ENCODE measurements at places on chromosomes 16 and 17. TPM values are rescaled to one million over a fixed set of nuclear protein-coding genes. Genes with fewer than 3 reads are reported as not detected.

TSPOAP1 gene
- total RNA-seq: 15.4 TPM

HEXD gene
- total RNA-seq: 112 TPM

SULT1A3 gene
- total RNA-seq: 29.4 TPM

CTRB2 gene
- not detected for total RNA-seq

DNA sequence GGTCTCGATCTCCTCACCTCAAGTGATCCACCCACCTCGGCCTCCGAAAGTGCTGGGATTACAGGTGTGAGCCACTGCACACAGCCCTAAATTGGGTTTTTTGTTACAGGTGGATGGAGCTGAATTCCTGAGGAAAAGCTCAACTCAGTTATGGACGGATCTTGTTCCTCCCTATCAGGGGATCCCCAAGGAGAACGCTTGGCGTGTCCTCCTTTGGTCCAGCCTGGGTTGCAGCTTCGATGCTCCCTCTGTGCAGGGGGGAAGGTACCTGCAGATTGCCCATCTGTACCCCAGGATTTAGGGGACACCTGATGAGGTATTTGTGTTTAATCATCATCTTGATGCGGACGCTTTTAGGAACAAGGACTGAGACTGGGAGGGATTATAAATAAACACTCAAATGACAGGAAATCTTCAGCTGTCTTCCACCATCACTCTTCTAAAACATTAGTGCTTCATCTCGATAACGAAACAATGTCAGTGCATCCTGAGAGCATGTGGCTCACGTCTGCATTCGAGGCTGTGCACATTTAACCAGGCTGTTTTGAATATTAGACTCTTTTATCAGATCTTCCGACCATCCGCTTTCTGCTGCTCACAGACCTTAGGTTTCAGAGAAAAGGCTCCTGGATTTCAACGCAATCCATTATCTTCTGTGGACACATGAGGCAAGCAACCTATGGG lies 18.2 kb upstream of the MEIOB start:
- DNase-seq: no peak

CLEC10A gene
- total RNA-seq: 0.49 TPM

MYO15B gene
- 412 TPM for total RNA-seq

DNA sequence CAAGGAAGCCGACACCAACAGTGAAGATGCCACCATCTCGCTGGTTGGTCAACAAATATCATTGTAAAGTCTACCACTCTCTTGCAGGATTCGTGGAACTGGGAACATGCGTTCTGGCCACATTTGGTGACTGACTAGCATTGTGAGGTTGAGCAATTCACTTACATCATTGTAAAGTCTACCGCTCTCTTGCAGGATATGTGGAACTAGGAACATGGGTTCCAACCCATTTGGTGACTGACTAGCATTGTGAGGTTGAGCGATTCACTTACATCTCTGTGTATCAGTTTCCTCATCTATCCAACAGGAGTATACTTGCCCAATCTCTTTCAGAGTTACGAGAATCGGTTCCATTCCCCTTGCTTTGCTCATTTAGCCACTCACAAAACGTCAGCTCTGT lies 42.6 kb upstream of the RPH3AL start:
- DNase-seq: no peak

CCR7 gene
- total RNA-seq: 574 TPM

- peak; percentile 85 for DNase-seq
These were observed at the start of gene METTL22 for GRCh38 chr16:8621572-8622314. TSS of gene METTL22 (plus strand) at chr16:8621698. CDS start at chr16:8625666, 3,968 bp downstream.

- DNase-seq: no peak
These were observed 19.3 kb downstream of the POLR3K start for GRCh38 chr16:33877-34647.

GJC1 gene
- total RNA-seq: not detected

DNA sequence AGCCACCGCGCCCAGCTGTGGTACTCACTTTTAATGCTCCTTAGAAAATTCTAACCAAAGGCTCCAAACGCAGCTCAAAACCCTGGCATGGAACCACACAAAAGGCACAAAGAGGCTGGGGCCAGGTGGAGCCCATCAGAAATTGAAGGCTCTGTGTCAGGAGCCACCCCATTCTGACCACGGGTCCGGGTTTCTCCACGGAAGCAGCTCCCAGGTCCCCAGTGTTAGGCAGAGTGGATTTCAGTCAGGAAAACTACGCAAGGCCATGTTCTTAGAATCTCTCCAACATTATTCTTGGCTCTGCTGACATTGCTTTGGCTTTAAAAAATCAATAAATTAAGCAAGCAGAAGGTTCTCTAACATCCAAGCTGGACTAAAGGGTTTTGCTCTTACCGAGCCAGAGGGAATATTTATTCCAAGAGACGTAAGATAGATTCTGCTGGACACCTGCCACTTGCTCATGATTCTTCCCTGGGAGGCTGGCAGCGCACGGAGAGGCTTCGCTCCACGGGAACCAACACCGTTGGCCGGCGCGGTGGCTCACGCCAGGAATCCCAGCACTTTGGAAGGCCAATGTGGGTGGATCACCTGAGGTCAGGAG lies 93.5 kb downstream of the NXN start:
- DNase-seq: no peak

DNA sequence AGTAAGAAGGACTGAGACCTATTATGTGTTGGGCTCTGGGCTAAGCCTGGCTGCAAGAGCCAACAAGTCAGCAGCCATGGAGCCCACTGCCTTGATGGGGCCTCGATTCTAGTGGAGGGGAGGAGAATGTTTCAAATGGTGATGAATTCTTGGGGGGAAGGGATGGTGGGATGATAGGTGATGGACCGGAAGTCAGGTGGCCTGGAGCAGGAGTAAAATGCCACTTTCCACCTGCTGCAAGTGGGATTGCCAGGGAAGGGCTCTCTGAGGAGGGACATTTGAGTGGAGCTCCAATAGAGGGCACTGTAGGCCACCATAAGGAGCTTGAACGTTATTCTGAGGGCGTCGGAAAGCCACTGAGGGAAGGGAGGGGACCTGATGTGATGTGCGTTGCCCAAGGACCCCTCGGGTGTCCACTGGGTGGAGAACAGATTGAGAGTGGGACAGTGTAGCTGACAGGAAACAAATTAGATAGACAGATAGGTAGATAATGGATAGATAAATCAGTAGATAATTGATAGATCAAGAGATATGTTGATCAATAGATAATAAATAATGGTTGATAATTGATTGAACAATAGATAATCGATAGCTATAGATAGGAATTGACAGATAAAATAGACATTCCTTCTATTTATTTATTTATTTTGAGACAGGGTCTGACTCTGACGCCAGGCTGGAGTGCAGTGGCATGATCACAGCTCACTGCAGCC lies 18.2 kb upstream of the NXPH3 start:
- peak; percentile 14 for DNase-seq

GRCh38 chr16:67001726-67002125 lies 13.3 kb downstream of the CES4A start:
- no peak for DNase-seq

DNA sequence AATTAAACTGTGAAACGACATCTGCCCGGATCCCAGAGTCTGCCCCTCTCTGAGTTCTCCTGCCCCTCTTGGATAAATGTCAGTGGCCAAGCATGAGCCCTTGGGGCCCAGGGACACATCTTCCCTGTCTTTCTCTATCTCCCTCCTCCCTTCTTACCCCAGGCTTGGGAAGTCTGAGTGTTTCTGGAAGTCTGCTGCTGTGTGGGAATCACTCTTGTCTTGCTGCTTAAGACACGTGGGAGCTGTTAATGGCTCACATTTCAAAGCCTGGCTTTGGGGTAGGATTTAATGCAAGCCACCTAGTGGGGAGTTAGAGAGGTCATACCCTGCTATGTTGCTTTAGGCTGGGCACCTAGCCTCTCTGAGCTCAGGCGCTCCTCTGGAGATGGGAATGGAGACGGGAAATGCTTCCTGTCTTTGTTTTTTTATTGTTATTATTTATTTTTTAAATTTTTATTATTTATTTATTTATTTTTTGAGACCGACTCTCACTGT lies 218.5 kb upstream of the CIBAR2 start:
- DNase-seq: no peak

DNA sequence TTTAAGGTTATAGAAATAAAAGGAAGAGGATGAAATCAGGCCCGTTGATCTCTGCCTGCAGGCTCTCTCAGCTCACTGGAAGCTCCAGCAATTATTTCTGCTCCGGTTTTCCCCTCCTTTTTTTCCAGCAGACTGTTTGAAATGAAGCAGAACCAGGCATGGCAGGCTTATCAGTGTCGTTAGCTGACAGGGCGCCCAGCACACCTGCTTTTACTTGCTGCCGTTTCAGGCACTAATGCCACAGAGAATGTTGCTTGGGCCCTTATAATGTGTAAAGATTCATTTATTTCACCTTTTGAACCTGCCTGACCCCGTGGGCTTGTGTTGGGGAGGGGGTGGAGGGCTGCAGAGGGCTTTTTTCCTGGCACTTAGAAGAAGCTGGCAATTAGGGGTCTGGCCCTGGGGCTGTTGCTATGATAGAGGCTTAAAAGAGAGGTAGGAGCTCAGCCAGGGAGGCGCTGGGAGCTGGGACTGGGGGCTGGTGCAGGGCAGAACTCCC lies 108.1 kb downstream of the IRX3 start:
- DNase-seq: no peak

GRCh38 chr17:13597723-13598347 lies 3.9 kb downstream of the HS3ST3A1 start:
- DNase-seq: peak; percentile 54

DNA sequence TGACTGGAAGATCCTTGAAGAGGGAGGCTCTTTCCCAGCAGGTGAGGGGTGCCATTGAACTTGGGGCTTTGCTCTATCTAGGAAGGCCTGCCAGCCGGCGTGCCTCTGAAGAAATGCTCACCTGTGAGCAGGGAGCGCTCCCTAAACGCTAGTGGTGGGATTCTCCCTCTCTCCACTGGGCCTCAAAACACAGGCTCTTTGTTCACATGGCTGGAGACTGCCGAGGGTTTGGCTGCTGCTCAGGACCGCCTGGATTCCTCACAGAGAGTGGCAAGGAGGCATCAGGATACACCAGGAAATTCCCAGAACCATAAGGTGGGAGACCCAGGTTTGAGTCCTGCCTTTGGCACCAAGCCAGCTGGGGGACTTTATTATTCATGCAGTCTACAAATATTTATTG lies 17.6 kb upstream of the TMEM11 start:
- DNase-seq: no peak

DNA sequence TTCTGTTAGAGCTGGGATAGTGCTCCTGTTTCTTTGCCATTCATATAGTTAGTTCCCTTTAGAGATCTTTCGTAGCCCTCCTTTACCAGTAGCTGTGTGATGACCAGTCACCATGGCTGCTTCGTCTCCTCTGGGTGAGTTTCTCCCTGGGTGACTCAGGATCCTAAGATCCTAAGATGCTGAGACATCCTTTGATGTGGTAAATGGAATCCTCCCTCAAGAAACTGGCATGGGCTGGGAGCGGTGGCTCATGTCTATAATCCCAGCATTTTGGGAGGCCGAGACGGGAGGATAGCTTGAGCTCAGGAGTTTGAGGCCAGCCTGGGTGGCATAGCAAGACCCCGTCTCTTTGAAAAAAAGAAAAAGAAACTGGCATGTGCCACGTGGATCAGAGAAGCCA lies 5.9 kb downstream of the PHAF1 start:
- DNase-seq: no peak

RUNDC3A gene
- total RNA-seq: not detected

DNA sequence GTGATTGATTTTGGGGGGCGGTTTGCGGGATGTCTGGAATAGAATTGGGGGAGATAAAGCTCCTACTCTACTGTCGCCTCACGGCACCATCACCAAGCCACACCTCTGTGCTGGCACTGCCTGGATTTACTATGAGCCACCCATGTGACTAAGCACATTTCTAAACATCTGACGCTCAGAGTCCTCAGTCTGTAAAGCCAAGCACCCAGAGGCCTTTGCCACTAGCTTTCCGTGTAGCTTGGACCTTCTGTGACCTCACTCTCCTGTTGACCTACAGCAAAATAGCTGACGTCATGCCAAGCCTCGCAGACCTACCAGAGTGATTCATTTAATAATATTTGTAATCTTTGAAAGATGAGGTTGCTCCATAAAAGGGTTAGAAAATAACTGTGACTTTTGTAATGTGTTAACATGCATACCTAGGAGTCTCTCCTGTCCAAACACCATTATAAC lies 38.5 kb upstream of the MYOCD start:
- no peak for DNase-seq

DRC7 gene
- total RNA-seq: not detected

- DNase-seq: no peak
These were observed 1.4 kb downstream of the WWP2 start for GRCh38 chr16:69763599-69763942.

GRCh38 chr16:84614073-84614459 lies 3.8 kb downstream of the COTL1 start:
- DNase-seq: no peak
